NCI-H1694 treated with DMSO at 0.1 percent for 48 hours (cell line): ENCODE measurements at places on chromosomes 1 and 21.

DNA sequence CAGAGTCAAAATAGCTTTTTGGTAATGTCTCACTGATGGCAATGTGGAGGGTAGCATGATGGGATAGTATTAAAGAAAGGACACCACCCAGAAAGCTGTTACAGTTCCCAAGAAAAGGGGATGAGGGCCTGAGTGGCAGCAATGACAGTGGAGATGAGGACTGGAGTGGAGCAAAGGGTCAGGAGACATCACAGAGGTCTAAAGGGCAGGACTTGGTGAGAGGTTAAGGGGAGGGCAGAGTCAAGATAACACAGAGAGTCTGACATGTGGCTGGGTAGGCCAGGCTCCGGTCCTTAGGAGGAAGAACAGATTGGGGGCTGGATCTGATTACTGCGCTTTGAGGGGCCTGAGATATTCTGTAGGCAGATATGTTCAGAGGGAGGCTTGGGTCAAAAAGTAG, 19.3 kb downstream of the ELF3 start:
- no peak for DNase-seq

DNA sequence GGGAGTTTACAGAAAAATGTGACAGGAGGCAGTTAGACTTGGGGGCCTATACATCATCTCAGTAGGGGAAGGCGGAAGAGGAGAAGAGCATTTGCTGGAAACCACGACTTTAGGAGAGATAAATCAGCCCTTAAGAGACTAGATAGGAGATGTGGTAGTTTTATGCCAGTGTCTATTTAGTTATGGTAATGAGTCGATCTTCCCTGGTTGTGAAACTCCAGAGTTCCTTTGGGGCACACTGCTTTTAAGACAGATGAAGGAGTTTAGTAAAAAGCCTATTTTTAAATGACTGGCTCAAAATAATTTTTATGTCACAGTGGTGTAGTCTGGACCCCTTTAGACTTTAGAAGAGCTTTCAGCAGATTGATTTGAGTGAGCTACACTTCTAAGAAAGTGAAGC, 7.8 kb downstream of the PGM1 start:
- DNase-seq: no peak

DNA sequence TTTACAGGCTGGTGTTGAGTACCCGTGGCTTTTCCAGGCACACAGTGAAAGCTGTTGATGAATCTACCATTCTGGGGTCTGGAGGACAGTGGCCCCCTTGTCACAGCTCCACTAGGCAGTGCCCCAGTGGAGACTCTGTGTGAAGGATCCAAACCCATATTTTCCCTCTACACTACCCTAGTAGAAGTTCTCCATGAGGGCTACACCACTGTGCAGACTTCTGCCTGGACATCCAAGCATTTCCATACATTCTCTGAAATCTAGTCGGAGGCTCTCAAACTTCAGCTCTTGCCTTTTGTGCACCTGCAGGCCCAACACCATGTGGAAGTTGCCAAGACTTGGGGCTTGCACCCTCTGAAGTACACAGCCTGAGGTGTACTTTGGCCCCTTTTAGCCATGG, 227.8 kb downstream of the BACH1 start:
- no peak for DNase-seq

DNA sequence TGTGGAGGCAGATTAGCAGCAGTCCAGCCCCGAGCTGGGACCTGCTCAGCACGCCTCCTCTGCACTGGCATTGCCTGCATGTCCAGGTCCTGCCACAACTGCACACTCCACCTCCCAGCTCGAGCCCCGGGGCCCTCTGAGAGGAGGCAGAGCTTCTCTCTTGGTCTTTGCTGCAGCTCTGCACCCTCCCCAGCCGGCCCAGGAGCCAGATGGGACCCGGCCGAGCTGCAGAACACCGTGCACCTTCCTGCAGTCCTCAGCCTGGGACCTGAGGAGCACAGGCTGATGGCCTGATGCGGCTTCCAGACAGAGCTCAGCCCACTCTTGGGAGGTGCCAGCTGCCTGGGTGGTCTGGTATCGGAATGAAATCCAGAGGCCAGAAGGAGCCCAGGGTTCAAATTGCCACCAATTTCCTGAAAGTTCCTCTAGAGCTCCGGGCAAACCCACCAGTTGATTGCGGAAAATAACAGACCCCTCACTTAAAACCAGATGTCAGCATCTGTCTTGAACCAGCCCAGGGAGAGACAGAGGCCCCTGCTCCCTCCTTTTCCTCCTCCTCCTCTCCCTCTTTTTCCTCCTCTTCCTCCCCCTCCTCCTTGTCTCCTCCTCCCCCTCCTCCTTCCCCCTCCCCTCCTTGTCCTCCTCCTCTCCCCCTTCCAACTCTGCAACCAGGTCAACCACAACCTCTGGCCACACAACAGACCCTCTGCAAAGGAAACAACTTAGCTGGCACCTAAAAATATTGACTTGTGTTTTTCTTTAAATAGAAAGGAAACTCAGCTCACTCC, 10.6 kb upstream of the SPSB1 start:
- DNase-seq: no peak

DNA sequence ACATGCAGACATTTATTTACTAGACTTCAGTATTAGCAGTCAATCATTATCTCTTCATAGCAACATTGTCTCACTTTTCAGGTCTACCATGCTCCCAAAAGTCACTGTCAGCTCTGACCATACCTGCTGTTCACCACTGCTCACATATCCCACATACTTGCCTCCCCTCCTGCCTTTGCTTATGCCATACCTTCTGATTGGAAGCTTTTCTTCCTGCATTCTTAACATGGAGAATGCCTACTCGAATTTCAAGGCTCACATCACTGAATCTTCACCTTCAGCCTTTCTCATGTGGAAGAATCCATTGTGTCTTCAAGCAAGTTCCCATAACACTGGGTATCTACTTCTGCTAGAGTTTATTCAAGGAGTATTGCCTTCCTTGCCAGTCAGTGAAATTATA, 135.4 kb downstream of the NTNG1 start:
- no peak for DNase-seq

GRCh38 chr1:33261344-33261743, 5.1 kb downstream of the ZNF362 start:
- no peak for DNase-seq

DNA sequence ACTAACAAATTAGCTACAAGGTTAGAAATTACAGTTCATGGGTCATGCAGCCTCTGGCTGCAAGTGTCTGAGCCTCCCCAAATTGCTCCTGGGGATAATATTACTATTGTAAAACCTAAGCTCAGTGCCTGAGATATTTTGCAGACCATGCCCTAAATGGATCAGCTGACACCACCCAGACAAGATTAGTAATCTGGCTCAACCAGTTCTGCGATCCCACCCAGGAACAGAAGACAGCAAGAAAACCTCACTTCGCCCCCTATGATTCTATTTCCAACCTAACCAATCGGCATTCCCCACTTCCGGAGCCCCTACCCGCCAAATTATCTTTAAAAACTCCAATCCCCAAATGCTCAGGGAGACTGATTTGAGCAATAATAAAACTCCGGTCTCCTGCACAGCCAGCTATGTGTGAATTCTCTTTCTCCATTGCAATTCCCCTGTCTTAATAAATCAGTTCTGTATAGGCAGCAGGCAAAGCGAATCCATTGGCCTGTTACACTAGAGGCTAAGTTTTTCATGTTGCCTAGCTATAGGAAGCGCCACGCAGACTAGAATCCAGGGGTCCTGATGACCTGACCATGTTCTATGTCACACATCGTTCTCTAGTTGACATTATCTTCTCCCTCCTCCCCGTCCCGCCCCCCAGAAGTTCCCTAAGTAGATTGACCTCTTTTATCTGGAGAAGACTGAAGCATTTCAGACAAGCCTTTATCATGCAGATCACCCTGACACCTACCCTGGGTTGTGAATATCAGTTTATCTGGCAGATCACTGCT, 22.4 kb upstream of the ZFYVE9 start:
- no peak for DNase-seq

DNA sequence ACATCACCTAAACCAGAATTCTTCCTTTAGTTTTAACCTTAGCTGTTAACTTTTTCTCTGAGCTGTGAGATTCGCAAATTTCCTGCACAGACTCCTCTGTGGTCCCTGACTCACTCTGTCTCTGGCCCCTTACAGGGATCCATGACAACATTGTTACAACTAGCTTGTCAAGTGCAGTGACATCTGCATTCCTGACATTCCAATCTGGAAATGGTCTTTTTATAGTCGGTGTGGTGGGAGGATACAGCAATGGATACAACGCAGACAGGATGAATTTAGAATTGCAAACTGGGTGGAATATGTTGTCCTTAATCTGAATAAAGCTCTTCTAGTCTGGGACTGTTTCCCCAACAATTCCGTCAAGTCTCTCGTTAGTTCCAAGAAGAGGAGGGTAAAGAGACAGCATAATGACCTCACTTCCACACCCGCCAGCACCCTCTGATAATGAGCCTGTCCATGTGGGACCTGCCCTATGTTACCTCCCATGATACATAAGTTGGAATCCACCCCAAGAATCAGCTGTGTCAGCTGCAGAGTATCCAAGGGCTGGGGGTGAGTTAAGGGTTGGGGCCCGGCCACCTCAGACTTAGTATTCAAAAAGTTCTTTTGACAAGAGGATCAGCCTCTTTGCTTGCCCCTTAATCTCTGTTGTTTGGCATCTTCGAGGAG, 49.4 kb downstream of the ILDR2 start:
- DNase-seq: no peak

GRCh38 chr1:112957133-112957812, 1.3 kb upstream of the SLC16A1 start:
- DNase-seq: peak; percentile 70

DNA sequence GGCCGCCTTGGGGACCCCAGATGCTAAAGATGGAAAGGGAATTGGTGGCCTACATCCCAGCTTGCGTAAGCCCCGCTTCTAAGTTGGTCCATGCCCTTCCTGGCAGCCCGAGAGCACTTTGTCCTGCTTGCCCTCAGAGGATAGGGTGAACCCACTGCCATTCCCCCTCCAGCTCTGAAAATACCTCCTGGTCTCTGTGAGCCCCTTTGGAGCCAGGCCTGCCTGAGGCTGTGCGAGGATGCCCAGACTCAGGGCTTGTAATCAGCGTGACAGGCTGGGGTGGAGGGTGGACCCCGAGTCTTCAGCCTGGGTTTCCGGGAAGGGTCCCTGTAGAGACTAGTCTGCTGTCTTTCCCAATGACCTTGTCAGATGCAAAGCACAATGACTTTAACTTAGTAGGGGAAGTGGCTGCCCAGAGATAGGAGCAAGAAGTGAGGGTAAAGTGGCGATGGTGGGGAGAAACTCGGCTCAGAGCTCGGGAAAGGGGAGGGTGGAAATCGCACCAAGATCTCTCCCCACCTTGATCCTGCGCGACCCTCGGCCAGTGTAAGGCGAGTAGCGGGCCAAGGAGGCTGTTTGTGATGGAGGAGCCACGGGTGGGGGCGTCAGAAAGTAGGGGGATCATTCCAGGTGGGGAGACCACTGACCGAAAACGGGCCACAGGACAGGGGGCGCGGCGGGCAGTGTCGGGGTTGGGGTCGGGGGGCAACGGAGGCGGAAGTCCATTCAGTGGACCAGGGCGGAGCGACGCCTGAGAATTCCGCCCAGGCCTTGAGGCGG, 2.7 kb upstream of the HES3 start:
- no peak for DNase-seq

GRCh38 chr1:50105433-50105832, 3.3 kb upstream of the ELAVL4 start:
- DNase-seq: peak; percentile 94
